ENCODE measurements at places on chromosomes 5 and 9.
A peak's percentile ranks its signal among the peaks of the same experiment; 100 is the strongest.

- no peak for DNase-seq
These were observed 82.7 kb downstream of the SV2C start for GRCh38 chr5:76165711-76166374.

DNA sequence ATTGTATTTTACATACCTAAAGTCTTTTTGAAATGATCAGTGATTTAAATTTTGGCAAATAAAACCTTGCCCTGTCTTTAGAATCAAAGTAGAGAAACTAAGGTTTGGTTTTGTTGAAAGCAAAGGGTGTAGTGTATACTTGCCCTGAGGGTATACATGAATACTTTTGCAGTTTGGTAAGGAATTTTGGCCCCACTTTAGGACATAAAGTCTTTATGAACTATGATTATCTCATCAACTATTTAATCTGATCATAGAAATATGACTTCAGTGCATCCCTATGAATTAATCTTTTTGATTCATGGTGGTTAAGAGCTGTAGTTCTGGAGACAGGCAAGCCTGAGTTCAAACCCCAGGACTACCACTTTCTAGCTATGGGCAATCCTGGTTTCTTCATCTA is 17.7 kb downstream of the RAD1 start:
- DNase-seq: no peak

- no peak for DNase-seq
These were observed 25.2 kb downstream of the LNPEP start for GRCh38 chr5:96961053-96961452.

- no peak for DNase-seq
These were observed 713.3 kb upstream of the RGMB start for GRCh38 chr5:98060148-98060547.

- DNase-seq: no peak
These were observed 283.7 kb downstream of the TLR4 start for GRCh38 chr9:117987945-117988344.

DNA sequence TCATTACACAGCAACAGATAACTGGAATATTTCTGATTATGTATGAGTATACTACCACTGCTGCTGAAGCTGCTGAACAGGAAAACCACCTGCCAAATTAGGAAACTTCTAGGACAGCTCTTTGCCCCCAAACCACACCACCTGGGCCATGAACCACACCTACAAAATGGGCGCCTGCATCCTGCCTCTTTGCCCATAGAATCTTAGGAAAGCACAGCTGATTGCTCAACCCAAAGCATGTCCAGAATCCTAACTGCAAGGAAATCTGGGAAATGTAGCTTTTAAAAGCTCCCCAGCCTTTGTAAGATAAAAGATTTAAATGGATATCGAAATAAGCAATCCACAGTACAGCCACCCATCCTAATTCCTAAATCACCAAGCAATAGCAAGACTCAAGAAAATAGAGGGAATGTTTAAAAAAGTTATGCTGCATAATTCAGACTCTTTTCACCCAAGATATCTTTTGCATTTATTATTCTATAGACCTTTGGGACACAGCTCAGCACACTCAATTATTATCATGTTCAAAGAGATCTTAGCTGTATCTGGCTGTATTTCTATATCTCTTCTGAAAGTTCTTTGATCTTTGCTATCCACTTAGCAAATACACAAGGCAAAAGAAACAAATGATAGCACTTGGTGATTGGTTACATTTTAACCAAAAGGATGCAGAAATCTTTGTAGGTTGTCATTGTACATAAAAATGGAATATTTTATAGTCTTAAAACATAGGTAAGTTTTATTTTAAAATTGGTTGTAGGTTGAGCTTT is 6.8 kb upstream of the C9orf152 start:
- DNase-seq: no peak

- no peak for DNase-seq
These were observed 306.3 kb upstream of the KCNN2 start for GRCh38 chr5:114055318-114056184.

DNA sequence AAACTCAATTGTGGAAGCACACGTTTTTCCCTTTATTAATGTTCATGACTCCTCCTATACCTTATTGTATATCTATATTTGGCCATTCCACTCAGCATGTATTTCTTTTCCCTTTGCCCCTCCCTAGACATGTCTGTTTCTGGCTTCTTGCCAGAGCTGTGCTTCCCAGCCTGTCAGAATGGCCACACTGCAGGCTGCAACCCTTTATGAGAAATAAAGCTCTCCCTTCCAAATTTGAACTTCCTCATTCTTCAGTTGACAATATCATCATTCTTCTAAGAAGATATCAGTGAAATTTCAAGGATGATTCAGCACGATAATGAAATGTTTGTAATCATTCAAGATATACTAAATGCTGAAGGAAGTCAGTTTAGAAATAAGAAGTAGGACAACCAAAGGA is 107.6 kb upstream of the PRSS3 start:
- no peak for DNase-seq

GRCh38 chr9:94741866-94742265 is 15.4 kb downstream of the AOPEP start:
- no peak for DNase-seq

DNA sequence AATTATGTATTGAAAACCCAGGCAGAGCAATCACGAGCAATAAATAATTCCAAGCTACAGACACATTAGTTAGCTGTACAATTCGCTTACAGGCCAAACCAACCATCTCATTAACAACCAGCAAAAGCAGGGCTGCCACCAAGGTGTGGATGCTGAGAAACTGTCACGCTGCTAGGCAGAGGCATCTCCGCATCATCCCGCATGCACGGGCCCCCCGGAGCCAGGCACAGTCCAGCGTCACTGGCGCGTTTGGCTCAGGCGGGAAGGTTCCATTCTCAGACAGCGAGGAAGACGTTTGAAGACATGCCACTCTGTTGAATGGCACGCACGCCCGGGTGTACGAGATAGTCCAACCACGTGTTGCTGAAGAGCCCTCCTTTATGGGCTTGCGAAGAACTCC is 184.0 kb downstream of the OLFM1 start:
- no peak for DNase-seq

DNA sequence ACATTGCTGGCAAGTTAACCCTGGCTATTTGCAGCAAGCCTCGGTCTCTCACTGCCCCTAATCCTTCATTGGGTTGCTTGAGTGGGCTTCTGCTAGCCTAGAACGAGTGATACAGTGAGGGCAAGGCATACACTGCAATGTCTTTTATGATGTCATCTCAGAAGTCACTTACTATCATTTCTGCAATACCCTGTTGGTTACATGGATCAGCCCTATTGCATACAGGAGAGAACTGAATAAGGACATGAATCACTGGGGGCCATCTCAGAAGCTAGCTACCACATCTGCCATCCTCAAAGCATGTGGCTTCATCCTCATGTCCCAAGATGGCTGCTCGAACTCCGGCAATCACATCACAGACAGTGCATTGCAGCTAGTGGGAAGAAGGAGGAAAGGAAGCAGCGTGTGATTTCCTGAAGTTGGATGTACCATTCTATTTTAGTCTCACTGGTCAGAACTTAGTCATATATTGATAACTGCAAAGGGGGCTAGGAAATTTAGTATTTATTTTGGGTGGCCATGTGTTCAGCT is 33.3 kb upstream of the CDKN2AIPNL start:
- no peak for DNase-seq

DNA sequence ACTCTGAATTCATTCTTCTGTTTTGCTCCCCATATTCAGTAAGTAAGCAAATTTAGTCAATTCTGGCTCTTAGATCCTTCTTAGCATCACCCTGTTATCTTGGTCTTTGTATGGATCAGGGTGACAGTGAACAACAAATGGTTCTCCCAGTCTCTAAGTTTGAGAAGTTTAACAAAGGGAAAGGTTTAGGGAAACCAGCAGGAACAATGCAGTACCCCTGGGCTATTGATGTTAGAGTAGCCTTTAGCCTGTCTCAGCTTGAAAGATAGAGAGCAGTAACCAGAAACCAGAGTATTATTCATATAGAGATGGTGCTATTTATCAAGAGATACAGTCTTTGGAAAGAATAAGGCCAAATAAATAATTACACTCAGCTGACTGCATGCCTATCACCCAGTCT is 241.8 kb downstream of the CDH12 start:
- no peak for DNase-seq

- DNase-seq: no peak
These were observed 12.6 kb downstream of the CAVIN4 start for GRCh38 chr9:100590481-100590880.

- DNase-seq: no peak
These were observed 38.2 kb upstream of the TNIP1 start for GRCh38 chr5:151118913-151119575.

DNA sequence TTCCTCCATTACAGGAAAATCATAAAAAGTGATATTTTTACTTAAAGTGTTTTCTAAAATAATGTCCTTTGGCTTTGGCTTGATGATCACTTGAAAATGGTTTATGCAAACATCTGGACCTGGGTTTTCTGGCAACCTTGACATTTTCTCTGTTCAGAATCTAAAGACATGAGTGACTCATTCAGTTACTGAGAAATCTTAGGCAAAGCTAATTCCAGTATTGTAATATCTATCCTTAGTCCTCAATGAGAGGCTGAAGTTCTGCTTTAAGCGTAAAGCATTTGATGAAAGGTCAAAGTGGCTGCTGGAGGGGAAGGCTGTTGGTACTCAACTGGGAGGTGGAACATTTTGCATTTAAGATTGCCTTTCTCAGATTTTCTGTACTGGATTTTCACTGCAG is 2.3 kb downstream of the MAN2A1 start:
- peak; percentile 37 for DNase-seq

GRCh38 chr9:134205672-134206310 is 41.4 kb upstream of the RNU6ATAC start:
- DNase-seq: peak; percentile 54

DNA sequence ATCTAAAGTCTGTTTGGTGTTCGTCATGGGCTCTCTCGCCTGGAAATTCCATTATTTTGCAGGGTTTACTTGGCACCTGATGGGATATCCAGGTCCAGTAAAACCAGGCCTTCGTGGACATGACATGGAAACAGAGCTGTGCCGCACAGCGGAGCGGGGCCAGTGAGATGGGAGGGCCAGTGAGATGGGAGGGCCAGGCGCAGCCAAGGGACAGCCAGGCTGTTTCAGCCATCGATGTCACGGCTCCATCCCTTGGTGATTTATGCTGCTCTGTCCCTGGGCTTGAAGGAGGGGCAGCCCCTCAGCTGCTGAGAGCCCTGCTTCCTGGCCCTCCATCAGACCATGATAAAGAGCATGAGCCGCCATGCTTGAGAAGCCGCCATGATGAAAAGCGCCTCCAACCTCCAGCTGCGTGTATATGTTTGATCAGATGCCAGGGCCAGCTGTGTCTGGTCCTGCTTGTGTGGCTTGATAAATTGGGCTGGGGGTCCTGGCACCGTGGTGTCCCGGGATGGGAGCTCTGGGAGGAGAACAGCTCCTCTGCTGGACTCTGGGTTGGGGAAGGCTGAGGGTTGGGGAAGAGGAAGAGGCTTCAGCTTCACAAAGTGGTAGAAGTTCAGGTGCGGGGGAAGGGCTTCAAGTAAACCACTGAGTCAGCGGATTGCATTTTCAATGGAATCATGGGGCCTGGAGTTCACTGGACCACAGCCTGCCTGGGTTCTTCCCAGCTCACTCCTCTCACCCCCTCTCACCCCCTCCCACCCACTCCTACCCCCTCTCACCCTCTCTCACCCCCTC is 6.1 kb upstream of the COL5A1 start:
- DNase-seq: no peak

- DNase-seq: no peak
These were observed 567.9 kb downstream of the EBF1 start for GRCh38 chr5:158531860-158532259.

DNA sequence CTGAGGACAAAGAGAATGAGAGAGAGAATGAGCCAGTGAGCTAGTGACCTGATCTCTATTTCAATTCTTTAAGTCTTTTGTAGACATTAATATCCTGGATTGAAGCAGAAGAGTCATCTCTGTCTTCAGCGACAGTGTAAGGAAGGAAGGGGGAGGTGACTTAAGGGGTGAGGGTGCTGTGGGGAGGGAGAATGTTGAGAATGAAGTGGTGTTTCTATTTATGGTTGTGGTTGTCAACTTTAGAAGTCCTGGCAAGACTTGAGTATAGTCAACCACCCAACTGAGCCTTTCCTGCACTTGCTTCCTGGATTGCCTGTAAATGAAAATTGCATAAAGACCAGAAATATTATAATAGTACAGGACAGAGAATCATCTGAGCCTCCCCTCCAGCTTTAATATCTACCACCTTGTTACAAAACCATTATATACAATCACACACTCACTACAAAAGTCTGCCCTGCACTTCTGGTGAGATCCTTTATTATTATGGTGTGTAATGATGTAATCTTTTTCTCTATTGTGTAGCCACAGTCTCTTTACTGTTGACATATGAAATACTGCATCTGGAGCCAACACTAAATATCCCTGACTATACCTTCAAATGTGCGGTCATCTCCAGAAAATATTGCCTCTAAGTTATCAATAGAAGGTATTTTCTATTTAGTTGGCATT is 91.7 kb downstream of the NTRK2 start:
- no peak for DNase-seq

DNA sequence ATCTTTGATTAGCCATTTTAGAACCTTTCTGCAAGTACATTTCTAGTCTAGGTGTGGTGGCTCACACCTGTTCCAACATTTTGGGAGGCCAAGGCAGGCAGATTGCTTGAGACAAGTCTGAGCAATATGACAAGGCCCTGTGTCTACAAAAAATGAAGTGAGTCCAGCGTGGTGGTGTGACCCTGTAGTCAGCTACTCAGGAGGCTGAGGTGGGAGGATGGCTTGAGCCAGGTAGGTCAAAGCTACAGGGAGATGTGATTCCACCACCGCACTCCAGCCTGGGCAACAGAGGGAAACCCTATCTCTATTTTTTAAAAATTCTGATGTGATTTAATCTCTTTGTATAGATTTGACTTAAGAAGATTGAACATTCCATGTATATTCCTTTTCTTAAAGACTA is 95.7 kb upstream of the FAM120A start:
- no peak for DNase-seq

DNA sequence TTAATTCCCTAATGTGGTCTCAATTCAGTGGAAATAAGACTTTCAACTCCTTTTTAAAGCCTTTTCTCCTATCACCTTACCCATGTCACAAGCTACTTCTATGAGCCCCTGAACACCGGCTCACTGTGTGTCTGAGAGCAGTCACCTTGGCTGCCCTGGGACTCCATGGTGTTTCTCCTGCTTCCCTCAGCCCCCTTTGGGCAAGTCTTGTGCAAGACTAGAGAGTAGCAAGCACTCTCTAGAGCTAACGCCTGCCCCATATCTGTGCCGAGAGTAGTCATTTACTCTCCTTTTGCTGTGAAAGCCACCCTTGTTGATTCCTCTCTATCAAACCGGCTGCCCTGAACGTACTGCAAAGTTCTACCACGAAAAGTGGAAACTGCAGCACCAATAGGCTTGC is 77.9 kb upstream of the DAB2 start:
- DNase-seq: no peak

DNA sequence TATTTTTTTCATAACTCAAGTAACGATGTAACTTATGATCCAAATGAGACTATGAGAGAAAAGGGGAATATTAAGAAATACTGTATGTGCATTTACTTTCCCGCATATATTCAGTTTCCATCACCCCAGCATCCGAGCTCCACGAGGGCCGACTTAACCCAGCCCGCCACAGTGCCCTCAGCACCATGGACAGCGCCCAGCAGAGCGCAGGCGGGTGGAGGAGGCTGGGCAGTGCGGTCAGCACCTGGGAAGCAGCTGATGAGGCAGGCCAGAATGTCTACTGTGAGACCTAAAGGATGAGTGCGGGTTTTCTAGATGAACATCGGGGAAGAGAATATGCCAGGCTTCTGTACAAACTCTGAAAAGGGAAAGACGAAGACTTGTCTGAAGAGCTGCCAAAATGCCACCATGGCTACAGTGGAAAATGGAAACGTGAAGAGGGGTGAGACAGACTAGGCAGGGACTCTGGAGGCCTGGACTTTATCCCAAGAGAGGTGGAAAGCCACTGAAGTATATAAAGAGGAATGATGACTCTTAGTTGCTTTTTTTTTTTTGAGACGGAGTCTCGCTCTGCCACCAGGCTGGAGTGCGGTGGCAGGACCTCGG is 34.5 kb upstream of the MED27 start:
- DNase-seq: peak; percentile 82

Data from K562 (cell line).